ENCODE measurements at places on chromosomes 3 and 15.
A peak's percentile ranks its signal among the peaks of the same experiment; 100 is the strongest.

DNA sequence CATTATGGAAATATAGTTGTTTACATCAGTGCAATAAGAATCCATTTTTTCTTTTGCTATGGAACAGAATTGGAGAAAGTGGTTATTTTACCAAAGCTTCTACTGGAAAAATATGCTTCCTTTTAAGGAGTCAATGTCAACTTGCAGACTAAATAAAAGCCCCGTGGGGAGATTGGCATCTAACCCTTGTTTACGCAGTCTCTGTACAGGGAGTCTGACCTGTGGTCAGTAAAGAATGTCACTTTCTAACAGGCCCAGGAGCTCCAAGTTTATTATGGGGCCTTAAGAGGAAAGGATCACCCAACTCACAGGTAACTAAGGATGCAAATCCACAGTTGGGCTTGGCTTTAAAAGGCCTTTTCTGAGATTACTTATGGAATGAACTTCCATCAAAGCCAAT lies 1751.2 kb downstream of the SI start:
- no peak for DNase-seq

GRCh38 chr15:96326328-96327154 lies 4.0 kb upstream of the NR2F2 start:
- no peak for DNase-seq

DNA sequence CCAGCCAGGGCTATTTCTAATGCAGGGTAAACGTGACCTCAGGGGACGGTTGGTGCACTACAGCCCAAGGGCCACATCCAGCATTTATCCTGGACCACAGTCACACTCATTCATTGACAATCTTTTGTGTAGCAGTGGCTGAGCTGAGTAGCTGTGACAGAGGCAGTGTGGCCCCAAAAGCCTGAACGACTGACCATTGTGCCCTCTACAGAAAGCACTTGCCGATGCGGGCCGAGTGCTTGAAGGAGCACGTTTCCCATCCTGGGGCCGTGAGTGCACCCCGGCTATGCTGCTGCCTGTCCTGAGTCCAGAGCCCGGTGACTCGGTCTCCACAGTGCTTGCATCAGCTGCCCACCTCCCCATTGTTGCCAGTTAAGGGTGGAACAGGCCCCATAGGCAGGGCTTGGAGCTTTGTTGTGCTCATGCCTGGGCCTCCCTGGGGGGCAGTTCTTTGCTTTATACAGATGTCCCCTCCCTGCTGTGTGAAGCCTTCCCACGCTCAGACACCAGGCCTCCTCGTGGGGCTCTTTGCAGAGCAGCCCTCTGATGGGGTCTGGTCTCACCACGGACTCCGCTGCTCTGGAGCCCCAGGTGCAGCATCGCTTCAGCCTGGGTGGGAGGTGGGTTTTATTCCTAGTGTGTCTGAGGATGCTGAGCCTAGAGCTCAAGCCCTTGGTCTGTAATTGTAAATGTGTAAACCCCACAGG lies 13.0 kb upstream of the SNRPA1 start:
- DNase-seq = no peak

DNA sequence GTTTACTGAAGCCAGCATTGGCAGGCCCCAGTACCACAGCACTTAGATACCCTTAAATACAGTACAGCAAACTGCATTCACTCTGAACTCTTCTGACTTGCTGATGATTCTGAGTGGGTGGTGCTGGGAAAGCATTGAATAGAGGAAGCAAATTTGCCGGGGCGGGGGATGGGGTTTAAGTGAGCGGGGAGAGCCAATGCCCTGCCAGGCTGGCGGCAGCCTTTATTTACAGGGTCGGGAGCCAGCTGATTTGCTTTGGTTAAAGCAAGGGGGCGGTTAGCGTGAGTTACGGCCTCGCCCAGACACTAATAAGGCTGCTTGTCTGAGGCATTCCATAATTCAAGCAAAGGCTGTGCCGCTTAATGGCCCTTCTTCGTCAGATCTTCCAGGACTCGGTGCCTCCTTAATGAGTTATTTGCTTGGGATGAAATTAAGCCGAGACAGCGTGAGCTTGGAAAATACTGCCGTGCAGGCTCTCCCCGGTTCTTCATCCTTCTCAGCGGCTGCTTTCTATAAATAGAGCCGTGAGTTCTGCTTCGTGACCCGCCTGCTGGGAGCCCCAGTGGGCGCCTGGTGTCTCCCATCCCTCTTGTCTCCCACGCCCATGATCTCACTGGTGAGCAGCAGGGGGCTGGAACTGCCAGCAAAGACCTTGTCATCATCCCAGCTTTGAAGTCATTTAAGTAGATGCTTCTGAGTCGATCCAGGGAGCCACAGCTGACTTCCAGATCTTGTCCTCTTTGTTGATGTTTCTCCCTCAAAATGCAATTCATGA lies 25.8 kb downstream of the SPSB4 start:
- no peak for DNase-seq

DNA sequence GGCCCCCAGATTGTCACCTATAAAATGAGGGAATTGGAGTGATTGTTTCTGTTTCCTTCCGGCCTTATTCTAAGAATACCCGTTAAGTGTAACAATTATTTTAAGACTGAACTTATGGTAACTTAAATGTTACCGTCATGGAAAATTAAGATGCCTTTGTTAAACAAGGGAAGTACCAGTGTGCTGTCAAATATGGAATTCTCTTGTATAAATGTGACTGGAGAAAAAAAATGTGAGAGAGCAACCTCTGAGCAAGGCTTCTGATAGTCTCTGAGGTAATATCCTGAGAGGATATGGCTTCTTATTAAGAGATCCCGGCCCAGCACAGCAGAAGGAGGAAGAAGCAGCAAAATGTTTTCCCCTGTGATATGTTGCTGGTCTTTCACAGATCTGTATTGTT lies 480.7 kb upstream of the ADAMTS9 start:
- DNase-seq = no peak

GRCh38 chr3:170205302-170205701 lies 16.9 kb upstream of the PRKCI start:
- DNase-seq = no peak

DNA sequence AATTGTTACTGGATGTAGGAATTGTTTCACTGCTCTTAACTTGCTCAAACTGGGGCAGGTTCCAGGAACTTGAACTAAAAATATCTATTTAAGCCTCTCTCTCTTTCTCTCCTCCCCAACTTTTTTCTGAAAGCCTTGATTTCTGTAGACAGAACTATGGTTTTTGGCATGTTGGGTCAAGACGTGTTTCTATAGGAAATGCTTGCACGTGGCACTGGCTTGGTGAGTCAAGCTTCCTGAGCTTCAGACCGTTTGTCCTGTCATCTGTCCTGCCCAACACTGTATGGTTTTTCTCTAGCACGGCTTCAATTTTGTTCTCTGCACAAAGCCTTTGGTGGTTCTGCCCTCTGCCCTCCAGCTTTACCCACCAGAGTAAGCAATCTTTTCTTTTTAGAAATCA lies 13.5 kb downstream of the EAF1 start:
- DNase-seq = no peak

DNA sequence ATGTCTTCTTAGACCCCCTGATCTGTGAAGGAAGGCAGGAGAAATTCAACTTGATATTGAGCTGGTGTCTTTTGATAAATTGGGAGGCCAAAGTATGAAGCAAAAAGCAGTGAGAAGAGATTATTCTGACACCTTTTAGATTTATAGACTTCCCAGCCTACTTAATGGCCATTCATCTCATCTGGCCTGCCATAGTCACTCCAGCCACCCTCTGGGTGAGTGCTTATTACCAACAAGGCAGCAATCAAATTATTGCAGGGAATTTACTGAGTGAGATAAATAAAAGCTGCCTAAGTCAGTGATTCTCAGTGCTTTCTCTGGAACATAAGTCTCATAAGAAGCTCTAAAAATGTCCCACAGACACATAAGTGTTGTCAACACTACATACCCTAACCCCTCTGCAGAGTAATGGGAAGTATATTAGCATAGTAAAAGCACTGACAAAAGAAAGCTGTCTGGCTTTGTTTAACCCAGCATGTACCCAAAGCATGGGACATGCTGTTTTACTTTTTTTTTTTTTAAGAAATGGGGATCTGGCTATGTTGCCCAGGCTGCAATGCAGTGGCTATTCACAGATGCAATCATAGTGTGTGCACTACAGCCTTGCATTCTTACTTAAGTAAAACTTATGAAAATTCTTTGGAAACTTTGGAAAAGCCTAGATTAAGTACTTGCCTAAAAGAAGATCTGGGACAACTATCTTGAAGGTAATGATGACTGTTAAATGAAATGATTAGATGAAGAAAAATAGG lies 725.3 kb downstream of the TUSC7 start:
- no peak for DNase-seq

- no peak for DNase-seq
Measured at GRCh38 chr3:130907966-130908365, 14.1 kb downstream of the ATP2C1 start.

GRCh38 chr3:179651687-179652446 lies 973 bp upstream of the USP13 start:
- no peak for DNase-seq

GRCh38 chr3:10973046-10973595 lies 19.4 kb upstream of the SLC6A1 start:
- DNase-seq = no peak

DNA sequence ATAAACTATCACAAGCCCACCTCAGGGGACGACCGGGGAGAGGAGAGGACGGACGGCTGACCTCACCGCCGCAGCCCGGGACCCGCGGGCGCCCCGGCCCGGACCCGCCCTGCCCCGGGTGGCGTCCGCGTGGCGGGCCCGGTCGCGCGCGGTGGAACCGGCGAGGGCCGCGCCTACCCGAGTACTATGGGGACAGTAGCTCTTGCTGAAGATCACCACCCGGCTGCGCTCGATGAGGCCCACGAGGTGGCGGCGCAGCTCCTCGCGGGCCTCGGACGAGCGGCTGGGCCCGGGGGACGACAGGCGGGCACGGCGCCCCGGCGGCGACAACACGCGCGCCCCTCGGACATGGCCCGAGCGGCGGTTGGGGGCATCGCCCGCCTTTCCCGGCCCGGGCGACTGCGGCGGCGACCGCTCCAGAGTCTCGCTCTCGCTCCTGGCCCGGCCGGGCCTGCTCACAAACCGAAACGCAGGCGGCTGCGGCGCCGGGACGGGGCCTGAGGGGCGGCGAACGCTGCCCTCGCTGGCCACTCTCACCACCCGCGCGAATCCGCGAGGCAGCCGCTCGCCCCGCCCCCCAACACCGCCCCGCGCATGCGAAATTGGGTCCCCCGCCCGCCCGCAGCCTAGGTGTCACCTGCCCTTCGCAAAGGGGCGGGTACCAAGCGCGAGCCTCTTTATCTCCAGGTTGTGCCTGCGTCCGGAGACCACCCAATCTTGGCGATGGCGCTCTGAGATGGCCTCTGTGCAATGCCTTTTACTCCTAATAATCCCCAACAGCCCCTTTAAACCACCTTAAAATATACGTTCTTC lies at the start of gene TXNRD3:
Gene TXNRD3, minus strand, starts transcription at position 554 of the 813 bp plus-strand sequence.
- DNase-seq = peak; percentile 70

DNA sequence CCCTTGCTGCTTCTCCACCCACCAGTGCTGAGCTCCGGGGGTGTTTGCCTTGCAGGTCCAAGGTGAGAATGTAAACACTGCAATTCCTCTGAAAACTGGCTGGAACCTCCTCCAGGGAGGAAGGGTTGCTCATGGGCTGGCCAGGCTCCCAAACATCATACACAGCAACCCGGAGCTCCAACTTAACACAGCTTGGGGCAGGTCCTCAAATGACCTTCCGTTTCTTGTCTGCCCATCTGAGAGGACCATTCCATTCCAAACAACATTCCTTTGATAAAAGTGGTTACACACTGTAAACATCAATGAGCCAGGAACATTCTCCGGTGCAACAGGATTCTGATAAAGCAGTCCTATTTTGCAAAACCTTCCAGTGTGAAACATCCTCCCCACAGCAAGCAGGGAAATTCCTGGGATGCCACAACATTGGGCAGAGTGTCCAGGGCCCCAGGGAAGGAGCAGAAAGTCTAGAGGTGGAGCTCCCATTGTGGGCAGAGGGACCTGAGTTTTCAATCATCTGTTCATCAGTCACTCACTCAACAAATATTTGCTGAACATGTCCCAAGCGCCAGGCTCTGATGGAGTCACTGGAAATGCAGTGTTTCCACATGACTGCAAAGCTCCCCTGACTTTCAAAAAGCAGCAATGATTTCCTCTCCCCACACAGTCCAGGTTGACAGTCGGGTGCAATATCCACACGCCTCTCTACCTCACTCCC lies 7.3 kb upstream of the HEG1 start:
- DNase-seq = no peak

GRCh38 chr3:159798951-159799350 lies 189.7 kb upstream of the IL12A start:
- DNase-seq = no peak

GRCh38 chr3:87461443-87461842 lies 185.1 kb upstream of the POU1F1 start:
- DNase-seq = no peak

- DNase-seq = no peak
Measured at GRCh38 chr15:75712668-75713337, at the start of gene CSPG4. CSPG4 (minus strand) TSS chr15:75712848; CDS start chr15:75712755, 93 bp downstream.

DNA sequence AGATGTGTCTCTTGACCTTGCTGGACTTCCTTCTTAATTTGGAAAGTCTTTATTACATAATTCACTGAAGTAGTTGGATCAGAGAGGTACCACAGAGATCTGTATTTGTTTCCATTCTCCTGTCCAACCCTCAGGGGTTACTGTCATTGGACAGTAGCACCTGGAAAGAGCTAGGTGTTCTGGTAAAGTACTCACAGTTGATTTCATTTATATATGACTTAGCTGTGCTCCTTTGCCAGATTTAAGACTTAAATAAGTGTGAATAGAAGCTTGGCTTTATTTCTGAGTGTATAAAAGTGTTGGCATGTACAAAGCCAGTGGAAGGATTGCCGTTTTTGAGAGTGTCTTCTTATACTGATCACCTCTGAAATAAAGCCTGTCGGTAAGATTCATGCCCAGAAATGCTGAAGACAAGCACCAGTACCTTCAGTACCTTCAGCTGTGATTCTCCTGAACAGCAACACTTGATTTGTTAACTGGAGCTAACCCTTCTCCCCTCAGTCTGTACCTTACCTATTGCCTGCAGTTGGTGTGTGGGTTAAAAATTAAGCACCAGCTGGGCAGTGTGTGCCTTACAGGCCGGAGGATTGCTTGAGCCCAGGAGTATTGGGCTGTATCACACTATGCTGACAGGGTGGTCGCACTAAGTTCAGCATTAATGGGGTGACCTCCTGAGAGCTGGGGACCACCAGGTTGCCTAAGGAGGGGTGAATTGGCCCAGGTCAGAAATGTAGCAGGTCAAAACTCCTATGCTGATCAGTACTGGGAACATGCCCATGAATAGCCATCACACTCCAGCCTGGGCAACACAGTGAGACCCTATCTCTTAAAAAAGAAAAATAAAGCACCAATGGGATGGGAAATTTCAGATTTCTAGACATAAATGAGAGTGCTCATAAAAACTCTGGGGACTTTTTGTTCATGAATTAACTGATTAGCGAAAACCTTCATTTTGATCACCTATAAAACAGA lies 197.7 kb downstream of the FNDC3B start:
- no peak for DNase-seq

DNA sequence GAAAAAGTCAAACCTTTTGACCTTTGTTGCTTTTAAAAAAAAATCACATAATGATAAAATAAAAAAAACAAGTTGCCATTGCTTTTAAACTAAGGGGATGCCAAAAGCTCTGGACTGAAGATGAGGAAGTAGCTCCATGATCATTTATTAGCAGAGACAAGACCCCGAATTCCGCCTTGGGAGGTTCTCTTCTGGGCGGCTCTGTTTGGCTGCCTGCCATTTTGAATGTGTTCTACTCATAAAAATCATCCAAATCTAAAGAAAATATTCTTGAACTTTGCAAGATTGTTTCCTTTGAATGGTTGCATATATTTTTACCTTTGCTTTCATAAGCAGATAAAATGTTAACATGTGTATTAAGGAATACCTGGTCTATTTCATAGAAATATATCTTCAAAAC lies 63.8 kb downstream of the NCEH1 start:
- no peak for DNase-seq
